Stromal cell of bone marrow (primary cell): ENCODE measurements at places on chromosomes 2 and 18.
A peak's percentile ranks its signal among the peaks of the same experiment; 100 is the strongest.

DNA sequence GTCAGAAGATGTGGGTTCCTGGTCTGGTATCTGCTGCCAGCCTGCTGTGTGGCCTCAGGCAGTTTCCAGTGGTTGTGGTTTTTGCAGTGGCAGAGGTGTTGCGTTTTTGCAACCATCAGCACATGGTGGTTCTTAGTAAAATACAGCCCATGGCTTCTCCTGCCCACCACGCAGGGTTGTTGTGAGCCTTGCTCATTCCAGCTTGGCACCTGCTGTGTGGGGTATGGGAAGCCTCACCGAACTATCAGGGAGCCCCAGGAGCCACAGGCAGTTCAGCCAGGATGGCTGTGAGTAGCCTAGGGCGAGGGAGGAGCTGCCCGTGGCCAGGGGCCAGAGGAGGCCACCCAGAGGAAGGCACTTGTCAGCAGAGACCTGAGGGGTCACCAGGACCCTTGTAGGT lies 9.8 kb downstream of the ARID5A start:
- DNase-seq = no peak

DNA sequence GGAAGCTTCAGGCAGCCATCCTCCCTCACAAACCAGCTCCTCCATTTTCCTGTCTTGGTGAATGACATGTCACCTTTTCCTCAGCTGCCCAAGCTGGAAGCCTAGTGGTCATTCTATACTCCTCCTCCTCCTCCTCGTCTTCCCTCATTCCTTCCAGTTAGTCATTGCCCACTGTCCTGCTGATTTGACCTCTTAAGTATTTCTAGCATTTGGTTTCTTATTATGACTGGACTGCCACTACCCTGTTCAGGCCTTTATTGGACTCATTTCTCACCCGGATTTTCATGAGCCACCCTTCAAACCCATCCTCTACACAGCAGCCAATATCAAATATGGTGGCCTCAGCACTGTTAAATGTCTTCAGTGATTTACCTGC lies 21.9 kb upstream of the MGAT5 start:
- DNase-seq = no peak

GRCh38 chr2:15112216-15112615 lies 448.9 kb downstream of the NBAS start:
- DNase-seq = peak; percentile 2

DNA sequence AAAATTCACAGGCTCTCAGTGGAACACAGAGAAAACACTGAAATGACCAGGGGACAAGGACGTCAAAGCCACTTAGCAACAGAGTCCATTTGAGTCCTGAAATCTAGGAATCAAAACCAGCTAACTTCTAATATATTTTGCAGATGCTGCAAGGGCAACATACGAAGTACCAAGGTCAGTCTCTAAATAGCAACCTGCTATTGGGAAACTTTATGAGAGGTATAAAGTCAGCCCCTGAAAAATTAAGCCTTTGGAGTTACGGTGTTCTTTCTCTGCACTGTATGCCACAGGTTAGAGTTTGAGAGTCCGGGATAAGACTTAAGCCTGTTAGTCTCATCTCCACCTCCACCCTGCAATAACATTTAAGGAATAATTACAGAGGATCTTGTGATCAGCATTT lies 13.3 kb downstream of the NPC1 start:
- DNase-seq = no peak

DNA sequence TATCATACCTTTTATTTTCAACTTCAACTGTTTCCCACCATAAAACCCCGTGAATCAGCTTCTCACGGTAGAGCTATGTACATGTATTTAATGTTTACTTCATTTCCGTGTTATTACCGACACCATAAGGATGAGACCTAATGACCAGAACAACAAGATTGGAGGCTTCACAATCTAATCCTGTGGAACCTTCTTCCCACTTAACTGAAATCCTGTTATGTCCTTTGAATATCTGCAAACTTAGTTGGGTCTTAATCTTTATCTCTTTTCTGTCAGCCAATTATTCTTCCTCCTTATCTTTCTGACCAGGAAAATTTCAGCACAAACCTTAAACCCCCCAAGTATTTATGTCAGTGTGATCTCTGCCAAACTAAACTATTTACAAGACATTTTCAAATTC lies 214.4 kb downstream of the TMX3 start:
- DNase-seq = no peak

DNA sequence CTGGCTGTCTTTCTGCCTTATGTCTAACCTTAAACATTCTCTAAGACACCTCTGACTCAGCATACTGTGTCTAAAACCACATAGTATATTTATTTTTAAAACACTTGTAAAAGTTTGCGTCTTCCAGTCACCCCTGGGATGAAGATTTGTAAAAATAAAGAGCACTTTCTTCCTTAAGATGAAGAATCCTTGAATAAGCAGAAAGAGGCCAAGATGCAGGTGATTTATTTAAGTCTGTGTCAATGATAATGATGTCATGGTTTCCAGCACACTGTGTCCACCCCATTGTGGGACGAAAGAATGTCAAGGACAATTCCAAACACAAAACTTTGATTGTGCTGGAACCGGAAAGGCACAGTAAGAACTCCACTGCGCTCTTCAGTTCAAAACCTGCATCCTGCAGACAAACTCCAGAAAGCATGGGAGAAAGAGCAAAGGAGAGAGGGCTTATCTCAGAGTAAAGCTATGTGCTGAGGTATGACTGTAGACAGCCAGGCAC lies 92.9 kb downstream of the ZEB2 start:
- DNase-seq = no peak

DNA sequence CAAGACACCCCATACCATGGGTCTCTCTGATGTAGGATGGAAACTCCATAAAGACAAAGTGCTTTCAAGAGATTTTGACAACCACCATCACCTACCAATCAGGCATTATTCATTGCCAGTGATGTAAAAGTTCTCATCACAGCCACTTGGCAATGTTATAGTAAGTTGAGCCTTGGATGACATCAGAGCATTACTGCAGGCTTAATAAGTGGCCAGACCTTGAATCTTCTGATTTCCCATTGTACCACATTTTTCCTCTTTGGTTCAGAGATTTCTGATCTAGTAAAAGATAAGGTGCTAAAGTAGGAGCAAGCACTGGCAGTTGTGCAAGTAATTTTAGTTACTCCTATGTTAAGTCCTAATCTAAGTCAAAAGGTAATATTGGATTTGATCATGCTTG lies 36.5 kb downstream of the OSR1 start:
- DNase-seq = no peak

GRCh38 chr2:85589982-85590791 lies 5.4 kb upstream of the RNF181 start:
- peak; percentile 89 for DNase-seq

DNA sequence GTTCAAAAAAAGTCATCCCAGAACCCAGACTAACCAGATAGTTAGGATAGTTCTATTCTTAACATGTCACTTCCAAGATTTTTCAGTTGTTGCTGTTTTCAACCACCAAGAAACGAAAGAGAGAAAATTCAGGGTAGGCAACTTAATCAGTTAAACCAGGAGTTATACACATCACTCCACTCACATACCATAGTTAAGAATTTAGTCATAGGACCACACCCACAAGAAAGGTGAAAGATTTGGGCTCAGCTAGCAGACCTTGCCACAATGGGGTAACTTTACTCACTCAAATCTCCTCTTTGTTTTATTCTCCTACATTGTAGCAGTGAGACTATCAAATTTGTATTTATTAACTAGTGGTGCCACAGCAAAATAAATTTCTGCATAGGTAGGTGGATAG lies 473.6 kb downstream of the NUP35 start:
- no peak for DNase-seq

DNA sequence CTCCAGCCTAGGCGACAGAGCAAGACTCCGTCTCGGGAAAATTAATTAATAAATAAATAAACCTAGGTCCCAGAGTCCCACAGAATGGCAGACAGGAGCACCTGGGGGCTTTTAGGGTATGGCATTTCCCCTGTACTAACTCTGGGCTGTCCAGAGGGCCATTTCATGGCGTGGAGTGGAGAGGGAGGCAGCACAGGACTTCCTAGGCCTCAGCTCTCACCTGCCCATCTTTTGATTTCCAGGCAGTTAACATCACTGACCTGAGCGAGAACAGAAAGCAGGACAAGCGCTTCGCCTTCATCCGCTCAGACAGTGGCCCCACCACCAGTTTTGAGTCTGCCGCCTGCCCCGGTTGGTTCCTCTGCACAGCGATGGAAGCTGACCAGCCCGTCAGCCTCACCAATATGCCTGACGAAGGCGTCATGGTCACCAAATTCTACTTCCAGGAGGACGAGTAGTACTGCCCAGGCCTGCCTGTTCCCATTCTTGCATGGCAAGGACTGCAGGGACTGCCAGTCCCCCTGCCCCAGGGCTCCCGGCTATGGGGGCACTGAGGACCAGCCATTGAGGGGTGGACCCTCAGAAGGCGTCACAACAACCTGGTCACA lies 5.1 kb downstream of the IL1RN start:
- DNase-seq = no peak

DNA sequence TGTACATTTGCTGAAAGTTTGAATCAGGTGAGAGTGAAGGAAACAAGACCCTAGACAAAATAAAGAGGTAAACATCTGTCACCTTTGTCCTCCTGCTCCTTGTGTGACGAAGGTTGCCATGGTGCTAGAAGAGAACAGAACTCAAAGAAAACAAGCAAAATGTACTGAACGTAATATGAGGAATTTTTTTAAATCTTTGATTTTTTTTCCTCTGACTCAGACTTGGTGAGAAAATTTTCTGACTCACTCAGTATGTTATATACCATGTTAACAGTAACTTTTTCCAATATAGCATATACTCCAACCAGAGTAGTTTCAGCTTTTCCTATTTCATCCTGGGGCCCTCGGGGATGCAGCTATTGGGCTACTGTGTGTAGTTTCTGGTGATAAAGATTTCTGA lies 2114.6 kb upstream of the PIK3C3 start:
- no peak for DNase-seq

GRCh38 chr18:43825768-43826167 lies 548.5 kb upstream of the SYT4 start:
- no peak for DNase-seq

DNA sequence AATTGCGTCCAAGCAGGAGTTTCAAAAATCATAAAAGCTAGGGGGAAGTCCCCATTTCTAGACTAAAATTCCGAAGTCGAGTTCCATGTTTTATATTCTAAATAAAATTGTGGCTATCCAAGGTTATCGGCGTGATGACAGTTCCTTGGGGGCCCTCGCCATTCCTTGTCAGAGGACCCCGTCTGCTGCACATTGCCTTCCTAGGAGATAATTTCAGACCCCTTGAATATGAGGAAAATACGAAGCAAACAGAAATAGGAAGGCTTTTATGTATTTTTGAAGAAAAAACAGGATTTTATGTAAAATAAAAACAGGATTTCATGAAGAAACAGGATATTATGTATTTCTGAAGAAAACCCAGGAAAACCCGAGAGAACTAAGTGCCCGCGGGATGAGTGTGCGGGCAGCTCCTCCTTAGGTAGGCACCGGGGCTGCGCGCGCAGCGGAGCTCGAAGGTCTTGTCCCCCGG lies 465 bp upstream of the PLEKHA3 start:
- DNase-seq = no peak

DNA sequence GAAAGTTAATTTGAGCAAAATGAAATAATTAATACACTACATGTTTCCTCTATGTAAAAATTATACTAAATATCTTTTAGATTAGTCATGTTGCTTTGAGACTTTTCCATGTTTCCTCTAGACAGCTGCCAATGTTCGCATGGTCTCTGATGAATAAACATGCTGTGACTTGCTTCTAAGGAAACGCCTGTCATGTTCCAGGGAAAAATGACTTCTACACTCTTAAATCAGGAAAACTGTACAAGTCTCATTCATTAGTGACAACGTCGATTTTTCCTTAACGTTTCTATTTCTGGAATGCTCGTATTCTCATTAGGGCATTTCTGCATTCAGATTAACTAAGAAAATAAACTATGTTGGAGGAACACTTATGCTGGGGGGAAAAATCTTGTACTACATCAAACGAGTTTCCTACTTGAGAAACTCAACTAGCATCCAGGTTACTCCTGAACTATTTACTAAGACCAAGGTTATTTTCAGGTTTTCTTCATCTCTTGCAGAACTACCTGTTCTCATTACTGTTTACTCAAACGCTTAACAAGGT lies 1.6 kb downstream of the COBLL1 start:
- peak; percentile 51 for DNase-seq

DNA sequence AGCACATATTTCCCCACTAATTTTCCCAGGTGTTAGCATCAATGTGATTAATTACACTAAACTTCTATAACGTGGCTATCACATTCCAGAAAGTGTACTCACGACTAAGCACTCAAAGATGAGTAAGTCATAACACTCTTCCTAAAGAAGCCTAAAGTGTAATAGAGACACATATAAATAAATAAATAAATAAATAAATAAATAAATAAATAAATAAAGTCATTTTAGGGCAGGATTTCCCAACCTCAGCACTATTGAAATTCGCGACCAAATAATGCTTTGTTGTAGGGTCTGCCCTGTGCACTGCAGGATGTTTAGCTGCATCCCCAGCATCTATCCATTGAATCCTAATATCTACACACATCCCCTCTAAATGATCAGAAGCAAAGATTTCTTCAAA lies 390.9 kb downstream of the CDH7 start:
- DNase-seq = no peak

GRCh38 chr2:7007846-7008741 lies 90.9 kb downstream of the RNF144A start:
- DNase-seq = peak; percentile 60

DNA sequence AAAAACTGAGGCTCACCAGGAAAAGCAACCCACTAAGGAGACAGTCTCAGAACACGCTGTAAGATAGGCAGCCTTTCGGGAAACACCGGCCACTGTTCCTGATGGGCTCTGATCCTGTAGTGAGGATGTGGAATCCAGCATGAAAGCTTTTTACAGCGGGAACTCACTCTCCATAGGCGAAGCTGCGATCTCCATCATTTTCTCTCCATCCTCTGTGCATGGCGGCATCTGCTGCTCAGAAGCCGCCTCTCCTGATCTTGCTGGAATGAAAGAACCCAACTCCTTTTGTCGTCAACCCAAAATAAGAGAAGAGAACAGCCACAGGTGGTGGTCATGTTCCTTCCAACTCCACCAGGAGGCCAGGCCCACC lies 49.9 kb downstream of the TMEM18 start:
- no peak for DNase-seq

- peak; percentile 21 for DNase-seq
Observed at GRCh38 chr18:13003466-13003896, 12.3 kb downstream of the CEP192 start.

DNA sequence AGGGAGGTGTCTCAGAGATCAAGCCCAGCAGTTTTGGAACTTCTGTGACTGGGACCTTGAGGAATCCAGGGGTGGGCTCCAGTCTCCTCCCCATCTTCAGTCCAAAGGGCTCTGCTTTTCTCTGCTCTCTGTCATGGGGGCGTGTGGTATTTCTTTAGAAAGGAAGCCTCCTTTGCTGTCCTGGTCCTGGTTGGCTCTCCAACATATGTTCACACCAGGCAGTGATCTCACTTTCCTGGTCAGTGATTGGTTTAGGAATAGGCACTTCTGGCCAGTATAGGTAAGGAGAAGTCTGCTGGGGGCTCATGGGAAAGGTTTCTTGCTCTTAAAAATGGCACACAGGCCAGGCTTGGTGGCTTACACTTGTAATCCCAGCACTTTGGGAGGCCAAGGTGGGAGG lies 115.5 kb upstream of the HAAO start:
- DNase-seq = no peak

- DNase-seq = no peak
Observed at GRCh38 chr18:49226243-49227000, 234.0 kb downstream of the DYM start.
